MCF 10A (cell line): ENCODE measurements at places on chromosomes 7 and 10. TPM values are rescaled to one million over a fixed set of nuclear protein-coding genes. Genes with fewer than 3 reads are reported as not detected.

The NUTM2E gene
- total RNA-seq, result 0.12 and 0.37 TPM in 2 replicates

GRCh38 chr10:88913127-88913526 is 33.1 kb downstream of the STAMBPL1 start:
- DNase-seq, result no peak

The TDRD1 gene
- total RNA-seq, result not detected in 2 replicates

The DPY19L1 gene
- 9.0 and 18.5 TPM in 2 replicates for total RNA-seq

GRCh38 chr10:93938140-93938539 is 44.4 kb downstream of the SLC35G1 start:
- DNase-seq, result no peak

DNA sequence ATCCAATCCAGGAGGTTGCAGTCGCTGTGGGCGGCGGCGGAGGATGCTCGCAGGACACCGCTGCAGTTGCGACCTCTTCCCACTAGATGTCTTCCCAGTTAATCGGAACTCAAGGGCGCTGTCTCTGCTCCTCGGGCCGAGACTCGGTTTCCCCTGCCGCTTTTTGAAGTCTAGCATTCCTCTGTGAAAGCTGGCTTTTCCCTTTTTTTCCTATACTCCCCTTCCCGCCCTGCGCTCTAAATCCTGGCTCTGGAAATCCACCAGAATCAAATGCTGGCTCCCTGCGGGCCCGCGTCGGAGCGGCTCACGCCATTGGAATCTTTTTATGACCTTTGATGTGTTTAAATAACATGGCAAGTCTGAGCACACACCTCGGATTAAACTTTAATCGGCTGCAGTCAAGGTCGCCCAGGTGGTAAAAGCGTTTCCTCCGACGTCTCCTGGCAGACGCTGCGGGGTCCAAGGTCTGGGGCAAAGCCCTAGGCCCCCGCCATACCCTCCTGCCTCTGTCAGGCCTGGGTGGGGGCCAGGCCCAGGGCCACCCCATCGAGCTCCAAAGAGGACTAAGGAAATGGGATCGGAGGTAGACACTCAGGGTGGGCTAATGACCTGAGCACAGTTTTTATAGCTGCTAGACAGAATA is 10.7 kb upstream of the HOXA13 start:
- DNase-seq, result peak; percentile 52

GRCh38 chr10:43344051-43344450 is 27.4 kb upstream of the FXYD4 start:
- peak; percentile 28 for DNase-seq

GRCh38 chr7:30802812-30803211 is 31.6 kb downstream of the MINDY4 start:
- no peak for DNase-seq

DNA sequence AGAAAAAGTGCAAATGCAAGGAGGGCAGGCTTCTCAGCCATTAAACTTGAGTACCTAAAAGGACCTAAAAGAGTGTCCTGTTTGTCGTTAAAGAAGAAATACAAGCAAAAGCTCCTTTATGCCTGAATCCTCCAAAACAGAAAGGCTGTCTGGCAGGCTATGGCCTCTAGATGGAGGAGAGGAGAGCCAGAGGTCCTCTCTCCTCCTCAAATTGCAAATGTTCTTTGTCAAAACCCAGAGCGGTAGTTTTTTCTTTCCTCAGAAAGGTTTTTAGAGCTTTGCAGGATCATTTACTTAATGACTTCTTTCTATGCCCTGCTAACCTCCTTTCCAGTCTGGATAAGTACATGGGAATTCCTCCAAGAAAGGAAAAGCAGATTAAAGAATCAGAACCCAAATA is 1.9 kb upstream of the SORCS1 start:
- DNase-seq, result no peak

- peak; percentile 92 for DNase-seq
Observed at GRCh38 chr10:323651-324293, 188.5 kb downstream of the ZMYND11 start.

The PLEKHS1 gene
- not detected in 2 replicates for total RNA-seq

- DNase-seq, result peak; percentile 63
Observed at GRCh38 chr10:99551158-99551557, 18.4 kb downstream of the NKX2-3 start.

- DNase-seq, result no peak
Observed at GRCh38 chr7:1359681-1360485, 99.4 kb downstream of the MICALL2 start.

DNA sequence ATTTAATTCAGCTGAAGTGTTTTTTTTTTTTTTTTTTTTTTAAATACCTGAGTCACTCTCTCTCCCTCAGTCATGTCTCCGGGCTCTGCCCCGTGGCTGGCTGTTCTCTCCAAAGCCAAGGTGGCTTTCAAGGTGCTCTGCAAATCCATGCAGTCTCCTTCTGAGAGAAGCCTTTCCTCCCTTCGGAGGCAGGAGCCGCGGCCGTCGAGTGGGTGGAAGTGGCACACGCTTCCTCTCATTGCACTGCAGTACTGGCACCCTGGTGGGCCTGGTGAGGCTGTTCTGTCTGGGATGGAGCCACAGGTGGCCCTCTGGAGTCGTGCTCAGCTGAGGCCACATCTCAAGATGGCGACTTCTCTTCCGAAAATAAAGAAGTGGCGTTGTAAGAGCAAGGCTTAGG is 221.8 kb downstream of the GLRX3 start:
- no peak for DNase-seq

The KIAA1549 gene
- total RNA-seq, result 7.1 and 8.4 TPM in 2 replicates

- DNase-seq, result no peak
Observed at GRCh38 chr7:115965236-115965635, 65.3 kb downstream of the TFEC start.

- DNase-seq, result no peak
Observed at GRCh38 chr7:39659356-39660013, 36.1 kb downstream of the RALA start.

The GCK gene
- total RNA-seq, result not detected in 2 replicates

DNA sequence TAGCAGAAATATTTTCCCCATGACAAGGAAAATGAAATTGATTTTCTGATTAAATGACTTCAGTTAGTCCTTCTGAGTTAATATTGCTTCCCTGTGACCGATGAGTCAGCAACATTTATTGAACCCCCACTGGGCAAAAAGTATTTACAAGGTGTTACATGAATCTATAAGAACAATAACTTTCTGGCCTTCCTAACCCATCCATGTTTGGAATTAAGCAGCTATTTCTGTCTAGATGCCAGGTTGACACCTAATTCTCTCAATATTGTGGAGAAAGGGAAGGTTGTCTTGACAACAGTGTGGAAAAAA is 112.9 kb upstream of the JAZF1 start:
- DNase-seq, result no peak

DNA sequence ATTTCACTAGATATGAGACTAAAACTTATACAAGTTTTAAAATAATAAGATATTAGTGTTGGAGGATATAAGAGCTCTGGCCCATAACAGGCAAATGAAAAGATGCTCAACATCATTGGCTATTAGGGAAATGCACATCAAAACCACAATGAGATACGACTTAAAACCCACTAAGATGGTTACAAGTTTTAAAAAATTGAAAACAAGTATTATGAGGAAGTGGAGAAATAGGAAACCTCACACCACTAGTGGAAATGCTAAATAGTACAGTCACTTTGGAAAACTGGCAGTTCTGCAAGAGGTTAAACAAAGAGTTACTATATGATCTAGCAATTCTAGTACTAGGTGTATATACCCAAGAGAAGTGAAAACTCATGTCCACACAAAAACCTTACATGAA is 17.2 kb downstream of the PANK1 start:
- no peak for DNase-seq

The ADGRA1 gene
- total RNA-seq, result not detected in 2 replicates

DNA sequence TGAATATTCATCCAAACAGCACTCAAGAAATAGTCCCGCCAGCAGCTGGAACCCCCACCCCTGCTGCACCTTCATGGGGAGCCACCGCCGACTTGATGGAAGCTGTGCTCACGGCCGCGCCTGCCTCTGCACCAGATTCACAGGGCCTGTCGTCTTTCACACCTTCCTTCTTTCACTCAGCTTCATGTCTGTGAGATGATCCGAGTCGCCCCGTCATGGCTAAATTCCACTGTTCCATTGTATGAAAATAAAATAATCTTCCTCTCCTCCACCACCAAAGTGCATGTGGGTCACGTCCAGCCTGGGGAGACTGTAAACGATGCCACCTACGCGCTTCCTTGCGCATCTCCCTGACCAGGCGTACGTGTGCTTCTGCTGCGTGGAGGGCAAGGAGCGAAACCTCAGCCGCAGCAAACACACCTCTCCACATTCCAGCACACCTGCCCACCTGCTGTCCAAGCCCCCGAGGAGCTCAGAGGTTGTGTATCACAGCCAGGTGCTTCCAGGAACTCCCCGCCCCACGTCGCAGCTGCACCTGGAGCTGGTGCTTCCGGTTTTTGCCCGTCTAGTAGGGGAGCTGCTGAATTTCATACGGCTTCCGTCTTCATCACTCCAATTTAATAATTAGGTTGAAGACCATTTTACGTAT is 137.0 kb downstream of the PTPRN2 start:
- no peak for DNase-seq

GRCh38 chr10:98676895-98677294 is 230.2 kb upstream of the HPS1 start:
- no peak for DNase-seq

- DNase-seq, result no peak
Observed at GRCh38 chr7:131197920-131198615, 129.6 kb upstream of the MKLN1 start.

- DNase-seq, result peak; percentile 6
Observed at GRCh38 chr7:135803143-135803542, 54.5 kb upstream of the FAM180A start.

- DNase-seq, result peak; percentile 84
Observed at GRCh38 chr10:123132576-123133477, 2.9 kb upstream of the HMX3 start.

GRCh38 chr7:95011146-95011928 is 103.9 kb downstream of the PPP1R9A start:
- DNase-seq, result peak; percentile 16

DNA sequence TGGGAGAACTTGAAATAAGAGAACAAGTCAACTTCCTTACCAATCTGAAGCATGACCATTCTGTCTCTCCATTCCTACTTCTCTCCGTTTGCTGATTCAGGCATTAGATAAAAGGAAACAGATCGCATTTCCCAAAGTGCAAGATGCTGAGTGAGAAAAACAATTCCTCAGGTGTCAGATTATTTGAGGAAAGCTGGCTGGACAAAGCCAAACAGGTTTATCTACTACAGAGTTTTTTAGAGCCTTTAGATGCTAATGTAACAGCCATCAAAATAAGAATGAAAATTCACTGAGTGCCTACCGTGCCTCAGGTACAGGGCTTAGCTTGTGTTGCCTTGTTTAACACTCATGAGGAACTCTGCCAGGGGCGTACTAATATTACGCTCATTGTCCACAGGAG is 135.9 kb upstream of the MBL2 start:
- DNase-seq, result no peak

The CHST15 gene
- 32.8 and 38.8 TPM in 2 replicates for total RNA-seq

DNA sequence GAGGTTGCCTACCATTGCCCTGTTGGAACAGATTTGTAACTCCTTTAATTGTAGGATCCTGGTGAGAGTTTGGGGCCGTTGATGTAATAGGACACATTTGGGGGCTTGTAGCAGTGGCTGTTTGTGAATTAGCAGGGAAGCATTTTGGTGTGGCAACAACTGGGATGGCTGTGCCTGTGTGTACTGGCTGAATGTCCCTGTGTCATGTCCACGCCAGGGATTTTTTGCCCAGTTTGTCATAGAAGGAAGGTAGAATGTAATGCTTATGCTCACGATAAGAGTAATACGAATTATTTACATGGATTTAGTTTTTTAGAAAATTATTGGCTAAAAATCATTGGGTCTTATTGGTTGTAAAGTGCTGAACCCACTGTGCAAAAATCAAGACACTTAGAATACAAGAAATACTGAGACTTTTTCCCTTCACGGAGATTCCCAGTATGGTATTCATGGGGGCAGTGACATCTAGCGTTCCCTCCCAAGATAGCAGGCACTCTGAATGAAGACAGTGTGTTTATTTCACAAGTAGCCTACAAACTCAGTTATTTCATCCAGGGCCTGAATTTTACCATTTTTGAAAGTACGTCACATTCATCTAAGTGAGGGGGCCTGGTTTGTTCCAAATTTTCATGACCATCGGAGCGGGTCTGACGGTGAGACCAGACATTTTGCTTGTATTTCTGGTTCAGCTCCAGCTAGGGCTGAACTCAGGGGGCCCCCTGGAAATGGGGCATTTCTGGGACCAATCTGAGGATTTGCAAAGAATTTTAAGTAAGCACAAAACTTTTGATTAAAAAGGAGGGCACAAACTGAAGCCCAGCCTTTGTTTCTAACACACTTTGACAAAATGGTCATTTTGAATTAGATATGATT is 74.7 kb downstream of the CACNB2 start:
- peak; percentile 71 for DNase-seq

GRCh38 chr7:135510592-135511183 is 786 bp upstream of the CNOT4 start:
- DNase-seq, result peak; percentile 36

DNA sequence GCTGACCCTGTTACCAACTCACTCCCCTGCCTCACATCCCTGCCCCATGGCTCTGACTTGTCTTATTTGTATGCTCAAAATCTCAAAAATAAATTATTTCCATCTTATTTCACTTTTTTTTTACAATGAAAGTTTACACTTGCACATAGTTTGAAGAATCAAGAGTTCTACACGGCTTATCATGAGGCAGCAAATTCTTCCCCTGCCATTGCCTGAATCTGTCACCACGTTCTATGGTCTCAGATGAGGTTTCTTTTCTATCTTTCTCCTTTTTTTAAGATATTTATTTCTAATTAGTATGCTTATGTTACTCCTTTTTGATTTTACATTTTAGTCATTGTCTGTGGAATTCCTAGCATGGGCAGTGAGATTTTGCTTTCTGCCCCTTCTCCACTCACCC is 28.4 kb downstream of the ARHGAP22 start:
- DNase-seq, result no peak

The PKD2L1 gene
- not detected in 2 replicates for total RNA-seq

The ZFYVE27 gene
- 25.7 and 28.7 TPM in 2 replicates for total RNA-seq
